ENCODE measurements at places on chromosomes 3 and 15.

DNA sequence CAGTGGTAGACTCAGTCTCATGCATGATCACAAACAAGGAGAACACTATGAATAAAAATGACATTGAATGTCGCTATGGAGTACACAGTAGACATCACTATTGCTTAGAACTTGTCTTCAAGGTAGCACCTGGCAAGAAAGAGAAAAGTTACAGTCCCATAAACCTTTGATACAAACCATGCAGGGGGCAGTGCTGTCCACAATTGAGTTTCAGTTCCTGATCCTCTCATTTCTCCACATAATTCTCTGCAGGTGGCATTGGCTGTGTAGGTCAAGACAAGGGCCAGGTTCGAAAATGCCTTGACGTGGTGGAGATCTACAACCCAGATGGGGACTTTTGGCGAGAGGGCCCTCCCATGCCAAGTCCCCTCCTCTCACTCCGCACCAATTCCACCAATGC is 47.9 kb downstream of the KBTBD12 start:
- no peak for DNase-seq

DNA sequence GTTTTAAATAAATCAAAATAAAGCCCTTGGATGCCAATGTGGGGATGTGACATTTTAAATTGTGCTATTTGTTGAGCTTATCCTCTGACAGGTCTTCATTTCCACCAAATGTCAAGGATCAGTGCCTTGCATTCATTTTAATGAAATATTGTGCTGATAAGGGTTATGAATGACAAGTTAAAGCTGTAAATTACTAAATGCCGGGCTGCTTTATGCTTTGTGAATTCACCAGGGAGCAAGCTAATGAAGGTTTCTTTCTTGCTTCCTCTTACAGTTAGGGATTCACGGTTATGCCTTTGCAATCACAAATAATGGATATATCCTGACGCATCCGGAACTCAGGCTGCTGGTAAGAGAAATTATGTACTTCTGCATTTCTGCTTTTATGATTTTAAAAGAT is 81.7 kb downstream of the LRTM1 start:
- DNase-seq: no peak

DNA sequence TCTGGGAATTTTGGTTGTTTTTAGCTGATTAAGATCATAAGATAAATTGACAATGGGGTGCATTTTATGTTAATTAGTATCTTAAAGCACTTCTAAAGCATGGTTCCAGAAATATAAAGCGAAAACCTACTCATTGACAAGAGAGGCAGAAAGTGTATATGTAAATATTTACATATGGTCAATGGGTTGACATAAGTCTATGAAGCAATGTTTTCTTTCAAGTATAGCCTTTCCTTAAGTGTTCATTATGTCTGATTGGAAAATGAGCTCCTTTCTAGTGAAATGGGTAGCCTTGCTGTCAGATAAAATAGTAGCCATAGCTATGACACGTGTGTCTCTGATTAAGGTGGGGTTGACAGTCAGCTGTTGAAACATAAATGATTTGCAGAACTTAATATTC is 365.2 kb upstream of the AGTR1 start:
- no peak for DNase-seq

DNA sequence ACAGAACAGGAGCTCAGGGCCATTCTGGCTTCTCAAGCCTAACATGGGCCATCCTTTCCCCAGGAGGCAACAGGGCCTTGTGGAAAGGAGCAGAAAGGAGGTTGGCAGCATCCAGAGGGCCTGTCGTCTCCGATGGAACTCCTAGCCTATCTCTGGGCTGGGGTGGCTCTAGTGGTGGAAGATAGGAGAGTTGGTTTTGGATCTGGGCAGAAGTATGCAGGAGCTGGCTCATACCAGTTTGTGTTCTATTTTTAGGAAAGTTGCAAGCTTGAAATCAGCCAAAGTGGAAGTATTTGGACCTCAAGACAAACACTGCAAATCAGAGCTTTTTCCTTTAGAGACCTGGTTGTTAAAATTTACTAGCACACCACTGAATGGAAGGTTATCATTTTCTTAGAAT is 35.4 kb upstream of the XCR1 start:
- no peak for DNase-seq

DNA sequence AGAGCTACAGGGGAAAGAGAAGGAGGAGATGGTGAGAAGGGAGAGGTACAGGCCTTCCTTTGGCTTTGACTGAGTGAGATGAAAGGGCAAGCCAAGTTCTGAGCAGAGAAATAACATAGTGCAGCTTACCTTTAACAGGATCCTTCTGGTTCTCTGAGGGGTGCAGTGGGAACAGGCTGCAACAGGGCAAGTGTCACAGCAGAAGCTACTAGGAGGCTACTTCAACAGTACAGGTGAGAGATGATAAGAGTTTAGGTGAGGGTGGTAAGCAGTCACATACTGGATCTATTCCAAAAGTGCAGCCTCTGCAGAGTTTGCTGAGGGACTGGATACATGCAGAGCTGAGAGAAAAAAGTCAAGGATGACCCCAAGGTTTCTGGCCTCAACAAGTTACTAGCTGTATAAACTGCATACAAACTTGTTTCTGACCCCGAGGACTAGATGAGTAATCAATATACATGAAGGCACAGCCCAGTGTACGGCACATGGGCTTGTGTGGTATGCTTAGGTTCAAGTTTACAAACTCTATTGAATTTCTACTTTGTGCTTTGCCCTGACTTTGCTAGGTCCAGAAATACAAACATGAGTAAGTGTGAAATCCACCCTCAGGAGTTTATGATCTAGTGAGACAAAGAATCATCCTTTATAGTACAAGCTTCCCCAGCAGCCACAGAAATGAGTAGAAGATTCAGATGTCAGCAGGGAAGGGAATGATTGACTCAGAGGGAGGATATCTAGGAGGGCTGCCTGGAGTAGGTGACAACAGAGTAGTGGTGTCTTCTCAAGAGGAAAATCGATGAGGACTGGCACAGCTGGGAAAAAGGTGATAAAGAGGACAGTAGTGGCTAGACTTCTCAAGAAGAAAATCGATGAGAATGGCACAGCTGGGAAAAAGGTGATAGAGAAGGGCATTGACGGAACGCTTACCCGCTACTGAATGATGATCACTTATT is 78.2 kb upstream of the TJP1 start:
- DNase-seq: no peak

DNA sequence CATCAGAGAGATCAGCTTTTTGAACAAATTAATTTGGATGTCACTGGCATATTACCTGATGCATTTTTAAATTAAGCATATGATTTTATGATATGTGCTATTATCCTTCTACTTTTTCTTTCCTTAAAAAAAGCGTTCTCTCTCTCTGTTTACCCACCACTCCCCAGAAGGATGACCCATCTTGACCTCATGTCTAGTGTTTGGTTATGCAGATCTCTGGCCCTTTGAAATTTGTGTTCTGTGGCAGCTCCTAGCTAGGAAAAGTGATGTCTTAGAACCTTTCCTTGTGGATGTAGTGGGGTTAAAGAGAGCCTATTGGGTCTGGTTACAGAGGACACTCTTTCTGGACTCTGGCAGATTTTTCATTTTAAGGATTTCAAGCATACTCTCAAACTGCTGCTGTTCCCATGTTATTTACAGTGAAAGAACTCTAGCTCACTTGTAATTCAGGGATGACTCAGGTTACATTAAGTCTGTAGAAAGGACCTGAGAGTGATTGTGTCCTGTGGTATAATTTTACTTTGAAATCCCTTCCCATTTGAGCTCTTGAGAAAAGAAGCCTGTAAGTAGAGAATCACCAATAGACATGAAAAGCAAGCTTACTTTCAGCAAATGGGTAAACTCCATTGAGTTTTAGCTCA is 23.8 kb downstream of the ARHGEF26 start:
- no peak for DNase-seq

- no peak for DNase-seq
These were observed 69.8 kb downstream of the HES1 start for GRCh38 chr3:194205675-194206133.

Data from caudate nucleus (tissue), 63 donors.